CD4-positive, alpha-beta memory T cell (primary cell): ENCODE measurements at places on chromosomes 3 and 15.
A peak's percentile ranks its signal among the peaks of the same experiment; 100 is the strongest.

- no peaks in the 10 kb centered on the region for H3K36me3 ChIP-seq
- H3K27me3 ChIP-seq: no peaks in the 10 kb centered on the region
- H3K27ac ChIP-seq: no peak overlapping the region
- H3K4me3 ChIP-seq: no peak overlapping the region
- peaks cover 50% of the 10 kb centered on the region for H3K4me1 ChIP-seq
Observed at GRCh38 chr15:40097968-40098476, 10.7 kb downstream of the BMF start.

DNA sequence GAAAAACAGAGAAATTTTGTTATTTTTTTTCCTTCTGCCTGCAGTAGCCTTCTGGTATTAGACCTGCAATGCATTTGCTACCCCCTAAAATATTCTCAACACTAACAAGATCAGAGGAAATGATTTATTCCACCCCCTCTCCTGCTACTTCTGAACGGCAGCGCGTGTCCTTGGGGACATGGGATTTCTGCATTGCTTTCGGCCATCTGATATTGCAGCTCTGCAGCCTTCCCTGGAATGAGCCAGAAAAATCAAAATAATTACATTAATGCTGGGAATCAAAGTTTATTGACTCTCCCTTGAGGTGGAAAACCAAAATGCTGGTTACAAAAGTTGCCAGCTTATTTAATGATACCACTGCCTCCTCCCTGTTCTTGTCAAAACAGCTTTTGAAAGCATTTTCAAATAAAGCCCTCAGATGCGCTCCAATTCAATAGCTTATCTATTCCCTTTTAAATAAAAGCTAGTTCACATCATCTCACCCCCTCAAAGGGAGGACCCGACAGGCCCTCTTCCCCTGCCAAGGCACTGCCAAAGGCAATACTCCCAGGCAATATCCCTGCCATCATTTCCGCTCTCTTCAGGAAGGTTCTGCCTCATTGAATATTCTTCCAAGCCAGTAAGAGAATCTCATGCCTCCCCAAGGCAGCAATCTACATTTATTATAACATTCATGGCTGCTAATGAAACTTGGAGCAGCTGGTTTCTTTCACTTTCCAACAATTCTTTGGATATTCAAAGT is 96.6 kb downstream of the FHIT start:
- H3K4me3 ChIP-seq: no peak overlapping the region
- H3K4me1 ChIP-seq: no peaks in the 10 kb centered on the region
- H3K27ac ChIP-seq: no peak overlapping the region
- no peak for DNase-seq
- no peaks in the 10 kb centered on the region for H3K27me3 ChIP-seq
- H3K36me3 ChIP-seq: no peaks in the 10 kb centered on the region

DNA sequence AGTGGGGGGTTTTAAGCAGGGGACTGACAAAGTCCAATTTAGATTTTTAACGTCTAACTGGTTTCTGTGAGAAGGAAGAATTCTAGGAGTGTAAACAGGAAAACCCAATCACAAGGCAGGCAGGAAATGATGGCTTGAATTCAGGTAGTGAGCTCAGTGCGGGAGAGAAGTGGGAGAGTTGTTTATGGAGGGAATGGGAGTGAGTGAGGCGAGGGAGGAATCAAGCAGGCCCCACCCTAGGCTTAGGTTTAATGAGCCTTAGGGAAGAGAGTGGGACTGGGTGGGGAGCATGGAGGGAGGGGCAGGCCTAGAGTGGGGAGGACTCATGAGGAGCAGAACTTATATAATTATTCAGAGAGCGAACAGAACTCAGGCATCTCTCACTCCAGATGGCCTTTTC is 17.9 kb downstream of the VIPR1 start:
- H3K27ac ChIP-seq: peak overlapping the region; percentile 6
- no peak for DNase-seq
- peaks cover 3% of the 10 kb centered on the region for H3K36me3 ChIP-seq
- H3K4me1 ChIP-seq: peaks cover 39% of the 10 kb centered on the region
- H3K27me3 ChIP-seq: no peaks in the 10 kb centered on the region

GRCh38 chr3:73513260-73513659 is 111.5 kb downstream of the PDZRN3 start:
- H3K4me1 ChIP-seq: no peaks in the 10 kb centered on the region
- H3K27ac ChIP-seq: no peak overlapping the region
- H3K4me3 ChIP-seq: no peak overlapping the region
- H3K36me3 ChIP-seq: no peaks in the 10 kb centered on the region

- no peaks in the 10 kb centered on the region for H3K36me3 ChIP-seq
- H3K27ac ChIP-seq: no peak overlapping the region
- no peak overlapping the region for H3K4me3 ChIP-seq
- H3K4me1 ChIP-seq: peaks cover 22% of the 10 kb centered on the region
- DNase-seq: no peak
Observed at GRCh38 chr3:43417133-43417532, 130.8 kb downstream of the SNRK start.
